ENCODE measurements at places on chromosomes 6 and 20.

DNA sequence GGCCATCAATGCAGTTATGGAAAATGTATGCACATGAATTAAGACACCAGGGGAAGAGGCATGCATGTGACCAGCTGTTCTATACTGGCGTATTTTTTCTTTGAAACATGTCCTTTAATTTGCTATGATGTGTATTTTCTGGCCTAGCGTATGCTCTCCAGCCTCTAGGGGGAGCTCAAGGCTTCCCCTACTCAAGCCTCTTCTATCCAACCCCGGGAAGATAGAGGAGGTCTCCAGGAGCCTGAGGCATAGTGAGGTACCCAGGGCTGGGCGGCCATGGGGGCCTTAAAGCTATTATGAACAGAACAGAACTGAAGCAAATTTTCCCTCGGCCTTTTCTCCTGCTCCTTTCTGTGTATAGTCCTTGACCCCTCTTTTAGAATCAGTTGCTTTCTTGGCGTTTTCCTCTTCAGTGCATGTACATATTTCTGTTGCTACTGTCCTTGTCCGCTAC, 528.9 kb downstream of the MAFB start:
- DNase-seq, result peak; percentile 23

DNA sequence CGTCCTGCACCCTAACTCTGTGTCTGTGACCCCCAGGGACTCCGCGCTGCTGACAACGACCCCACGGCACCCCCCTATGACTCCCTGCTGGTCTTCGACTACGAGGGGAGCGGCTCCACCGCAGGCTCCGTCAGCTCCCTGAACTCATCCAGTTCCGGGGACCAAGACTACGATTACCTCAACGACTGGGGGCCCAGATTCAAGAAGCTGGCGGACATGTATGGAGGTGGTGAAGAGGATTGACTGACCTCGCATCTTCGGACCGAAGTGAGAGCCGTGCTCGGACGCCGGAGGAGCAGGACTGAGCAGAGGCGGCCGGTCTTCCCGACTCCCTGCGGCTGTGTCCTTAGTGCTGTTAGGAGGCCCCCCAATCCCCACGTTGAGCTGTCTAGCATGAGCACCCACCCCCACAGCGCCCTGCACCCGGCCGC, 129.0 kb downstream of the TAF4 start:
- no peak for DNase-seq

- no peak for DNase-seq
These were observed 73.3 kb downstream of the HUS1B start for GRCh38 chr6:583635-584034.

DNA sequence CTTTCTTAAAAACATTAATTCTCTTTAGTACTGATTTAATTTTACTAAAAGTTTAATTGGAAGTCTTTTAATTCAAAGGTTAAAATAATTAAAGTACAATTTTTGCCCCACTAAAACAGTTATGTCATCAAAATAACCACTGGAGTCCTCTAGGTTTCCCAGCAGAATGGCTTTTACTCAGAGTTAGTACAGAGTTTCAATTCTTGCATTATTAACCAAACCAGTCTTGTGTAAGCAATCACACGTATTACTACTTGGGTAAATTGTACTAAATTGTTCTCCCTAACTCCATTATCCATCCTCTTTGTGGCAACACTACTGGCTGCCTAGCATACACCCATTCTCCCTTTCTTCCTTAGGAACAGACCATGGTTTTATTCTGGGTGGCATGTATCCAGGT, 36.9 kb downstream of the CDK19 start:
- DNase-seq, result no peak

GRCh38 chr6:129683601-129684322, 26.2 kb downstream of the ARHGAP18 start:
- no peak for DNase-seq

- DNase-seq, result no peak
These were observed 724 bp downstream of the CDKN1A start for GRCh38 chr6:36679043-36679833.

DNA sequence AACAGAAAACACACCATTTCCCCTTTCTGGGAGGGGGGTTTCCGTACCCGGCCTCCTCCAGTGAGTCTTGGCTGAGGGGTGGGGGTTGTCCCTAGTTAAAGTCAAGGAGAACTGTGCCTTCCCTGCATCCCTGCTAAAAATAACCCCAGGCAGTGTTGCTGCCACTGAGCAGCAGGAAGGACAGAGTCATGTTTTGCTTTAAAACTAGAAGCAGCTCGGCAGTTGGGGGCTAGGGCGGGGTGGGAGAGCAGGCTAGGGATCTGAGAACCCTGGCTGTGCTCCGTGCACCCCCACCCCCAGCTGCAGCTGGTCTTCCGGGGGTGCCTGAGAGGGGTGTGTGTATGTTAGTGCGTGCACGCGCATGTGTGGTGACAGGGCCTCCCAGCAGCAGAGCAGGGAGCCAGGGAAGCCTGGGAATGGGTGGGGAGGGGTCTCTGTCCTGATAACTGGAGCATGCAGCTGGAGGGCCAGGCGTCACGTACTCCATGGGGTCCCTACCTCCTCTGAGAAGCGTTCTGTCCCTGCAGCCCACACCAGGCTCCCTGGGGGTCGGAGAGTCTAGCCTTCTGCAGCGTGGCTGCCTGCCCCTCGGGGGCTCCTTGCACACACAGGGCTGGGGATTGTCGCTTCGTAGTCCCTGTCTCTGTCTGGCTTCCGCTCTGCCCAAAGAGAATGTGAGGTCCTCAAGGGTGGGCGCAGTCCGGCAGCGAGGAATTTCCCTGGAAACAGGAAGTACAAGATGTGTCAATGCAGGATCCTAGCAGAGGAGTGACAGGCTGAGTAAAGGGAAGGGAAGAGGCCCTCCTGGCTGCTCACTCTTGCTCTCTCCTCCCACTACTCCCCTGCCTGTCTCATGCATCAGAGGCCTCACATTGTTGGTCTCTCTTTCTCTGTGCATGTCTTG, 16.8 kb upstream of the ARMC12 start:
- DNase-seq, result no peak

GRCh38 chr6:52735071-52735470, 28.2 kb downstream of the GSTA2 start:
- no peak for DNase-seq

DNA sequence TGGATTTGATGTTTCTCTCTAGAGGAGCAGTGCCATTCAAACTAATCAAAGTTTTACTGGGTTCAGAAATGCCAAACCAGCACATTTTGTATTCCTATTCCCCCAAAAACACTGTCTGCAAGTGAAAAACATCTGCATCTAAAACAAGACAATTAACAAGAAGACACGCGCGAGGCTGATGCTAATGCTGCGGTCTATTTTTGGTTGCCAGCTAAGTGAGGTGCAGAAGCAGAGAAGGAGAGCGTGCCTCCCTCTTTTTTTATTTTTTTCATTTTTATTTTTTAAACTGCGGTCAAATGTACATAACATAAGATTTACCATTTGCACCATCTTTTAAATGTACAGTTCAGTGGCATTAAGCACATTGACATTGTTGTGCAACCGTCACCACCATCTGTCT, 641.1 kb downstream of the DHX35 start:
- DNase-seq, result no peak

GRCh38 chr6:149560736-149561135, 5.4 kb upstream of the GINM1 start:
- DNase-seq, result no peak

- DNase-seq, result no peak
These were observed 78.2 kb upstream of the CST7 start for GRCh38 chr20:24870881-24871280.

GRCh38 chr6:36840432-36841403, 1.5 kb upstream of the CPNE5 start:
- DNase-seq, result no peak

Measured in NCI-H1930 (cell line).